ENCODE measurements at places on chromosomes 16 and 17.

GRCh38 chr16:9042964-9043680 lies 48.3 kb upstream of the HAPSTR1 start:
- no peak for DNase-seq

- DNase-seq = no peak
Measured at GRCh38 chr17:35082073-35082657, 18.7 kb upstream of the RFFL start.

DNA sequence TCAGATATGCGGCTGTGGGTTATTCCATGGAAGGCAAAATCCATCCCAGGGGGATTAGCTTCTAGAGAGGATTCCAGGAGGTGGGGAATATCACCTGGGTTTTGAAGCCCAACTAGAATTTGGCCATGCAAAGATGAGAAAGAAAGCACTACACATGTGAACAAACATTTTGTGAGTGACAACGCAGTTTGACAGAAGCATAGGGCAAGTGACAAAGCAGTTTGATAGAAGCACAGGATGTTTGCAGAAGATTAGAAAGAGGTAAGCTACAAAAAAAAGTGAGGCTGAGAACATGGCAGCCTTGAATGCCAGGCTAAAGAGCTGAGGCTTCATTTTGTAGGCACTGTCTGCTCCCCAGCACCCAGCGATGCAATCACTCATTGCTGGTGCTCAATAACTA lies 12.3 kb upstream of the KRT38 start:
- no peak for DNase-seq

- no peak for DNase-seq
Measured at GRCh38 chr17:50790618-50791017, 23.3 kb upstream of the ANKRD40CL start.

DNA sequence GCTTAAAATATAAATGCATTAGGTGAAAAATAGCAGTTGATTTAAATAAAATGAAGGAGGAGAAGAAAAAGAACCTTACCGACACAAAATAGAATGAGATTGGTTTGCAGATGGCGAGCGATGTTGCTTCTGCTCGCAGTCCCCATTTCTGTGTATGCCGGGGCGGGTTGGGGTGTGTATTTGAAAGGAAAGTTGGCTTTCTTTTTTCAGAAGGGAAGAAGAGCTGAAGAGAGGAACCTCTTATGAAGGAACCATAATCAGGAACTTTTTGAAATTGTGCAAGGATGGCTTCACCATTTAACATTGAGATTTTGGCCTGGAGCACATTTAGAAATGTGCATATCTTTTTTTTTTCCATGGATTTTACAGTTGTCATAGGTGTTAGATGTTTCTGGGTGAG lies at the start of gene IGSF6:
TSS of gene IGSF6 (minus strand) at position 156 of the 400 bp plus-strand sequence. CDS start at position 146, 10 bp downstream.
- no peak for DNase-seq

All from SW480 (cell line).